Fibroblast of upper back skin (primary cell): ENCODE measurements at places on chromosomes 12 and 14.
A peak's percentile ranks its signal among the peaks of the same experiment; 100 is the strongest.

- peak; percentile 17 for DNase-seq
Observed at GRCh38 chr12:85951823-85952222, 77.7 kb downstream of the NTS start.

- DNase-seq = peak; percentile 23
Observed at GRCh38 chr14:60616461-60616959, 32.8 kb downstream of the SIX1 start.

DNA sequence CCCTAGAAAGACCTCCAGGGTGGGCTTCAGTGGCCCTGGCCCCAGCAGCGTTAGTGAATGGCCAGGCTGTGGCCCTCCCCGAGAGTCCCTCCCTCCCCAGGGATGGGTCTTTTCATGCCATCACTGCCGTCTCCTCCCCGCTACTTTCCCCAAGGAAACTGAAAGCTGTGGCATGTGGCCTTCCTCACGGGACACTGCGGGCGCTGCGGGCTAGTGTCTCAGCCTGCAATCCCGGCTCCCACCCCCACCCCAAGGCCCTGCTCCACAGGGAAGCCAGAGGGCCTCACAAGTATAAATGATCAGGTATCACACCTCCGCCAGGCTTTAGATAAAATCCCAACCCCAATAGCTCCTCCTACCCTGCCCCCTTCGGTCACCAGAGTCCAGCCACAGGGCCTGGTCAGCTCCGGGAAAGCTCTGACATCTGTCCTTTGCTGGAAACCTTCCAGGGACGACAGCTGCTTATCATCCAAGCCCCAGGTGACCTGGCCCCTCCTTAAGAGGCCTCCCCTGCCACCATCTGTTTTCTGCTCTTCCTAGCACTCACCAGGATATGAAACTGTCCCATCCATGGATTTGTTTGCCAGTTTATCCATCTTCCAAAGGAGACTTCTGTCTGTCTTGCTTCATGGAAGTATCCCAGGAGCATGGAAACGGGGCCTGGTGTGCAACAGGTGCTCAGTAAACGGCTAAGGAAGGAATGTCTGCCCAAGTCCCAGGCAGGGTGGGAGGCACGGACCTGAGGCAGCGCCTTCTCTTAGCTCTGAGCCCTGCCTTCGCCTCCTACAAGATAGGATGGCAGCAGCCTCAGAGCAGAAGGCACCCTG, 31.6 kb downstream of the CCDC85C start:
- no peak for DNase-seq

GRCh38 chr14:103103461-103104388, 9.2 kb downstream of the EXOC3L4 start:
- no peak for DNase-seq

- DNase-seq = no peak
Observed at GRCh38 chr12:114186241-114187002, 219.5 kb downstream of the TBX5 start.

GRCh38 chr12:58930770-58931324, 10.5 kb upstream of the LRIG3 start:
- DNase-seq = no peak

- DNase-seq = no peak
Observed at GRCh38 chr14:98926146-98926545, 345.9 kb downstream of the BCL11B start.

GRCh38 chr12:76898442-76898841, 19.6 kb upstream of the CSRP2 start:
- no peak for DNase-seq

DNA sequence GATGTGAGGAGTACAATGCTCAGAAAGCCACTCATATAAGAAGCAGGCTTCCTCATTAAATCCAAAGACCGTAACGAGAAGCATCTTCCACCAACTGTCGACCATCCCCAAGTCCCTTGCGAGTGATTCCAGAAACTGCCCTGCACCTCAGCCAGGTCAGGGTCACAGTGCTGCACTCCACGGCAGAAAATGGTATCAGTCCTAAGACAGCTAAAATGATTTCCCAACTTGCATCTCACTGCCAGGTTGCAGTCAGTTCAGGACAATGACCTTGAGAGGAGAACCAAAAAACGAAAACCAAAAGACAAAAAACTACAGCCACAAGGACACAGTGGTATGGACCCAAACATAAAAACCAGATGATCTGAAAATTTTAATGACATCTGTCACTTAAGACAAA, 20.6 kb downstream of the SBNO1 start:
- no peak for DNase-seq

DNA sequence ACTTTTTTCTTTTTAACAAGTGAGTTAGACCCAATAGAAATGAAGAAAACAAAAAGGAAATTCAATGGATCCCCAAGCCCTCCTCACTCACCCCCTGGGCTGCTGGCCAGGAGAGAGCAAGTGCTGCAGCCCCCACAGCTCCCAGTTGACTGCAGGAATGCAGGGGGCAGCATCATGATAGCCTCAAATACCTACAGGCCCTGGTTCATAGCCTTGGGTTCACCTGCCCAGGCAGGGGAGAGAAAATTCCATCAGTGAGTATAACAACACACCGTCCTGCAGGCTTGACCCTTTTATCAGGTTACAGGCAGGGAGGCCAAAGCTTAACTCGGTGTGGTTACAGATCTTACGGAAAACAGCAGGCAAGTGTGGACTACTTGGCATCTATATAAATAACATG, 76.3 kb downstream of the PHLDA1 start:
- DNase-seq = no peak

- no peak for DNase-seq
Observed at GRCh38 chr14:64544607-64545312, 4.2 kb downstream of the HSPA2 start.

DNA sequence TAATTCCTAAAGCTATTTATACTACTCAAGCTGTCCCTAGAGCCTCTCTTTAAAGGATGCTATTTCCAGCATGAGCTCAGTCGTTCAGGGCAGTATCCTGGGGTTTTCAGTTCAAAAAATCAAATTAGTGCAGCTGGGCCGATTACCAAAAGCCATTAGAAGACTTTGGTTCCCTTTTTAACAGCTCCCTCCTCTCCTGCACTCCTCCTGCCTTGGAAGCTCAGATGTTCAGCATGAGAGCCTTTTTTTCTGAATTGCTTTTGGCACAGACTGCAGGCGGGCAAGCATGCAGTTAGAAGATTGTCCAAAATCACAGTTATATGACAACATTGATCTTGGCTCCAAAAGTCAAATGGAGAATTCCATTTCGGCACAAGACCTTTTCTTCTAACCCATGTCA, 179.6 kb downstream of the SLC35F4 start:
- no peak for DNase-seq

DNA sequence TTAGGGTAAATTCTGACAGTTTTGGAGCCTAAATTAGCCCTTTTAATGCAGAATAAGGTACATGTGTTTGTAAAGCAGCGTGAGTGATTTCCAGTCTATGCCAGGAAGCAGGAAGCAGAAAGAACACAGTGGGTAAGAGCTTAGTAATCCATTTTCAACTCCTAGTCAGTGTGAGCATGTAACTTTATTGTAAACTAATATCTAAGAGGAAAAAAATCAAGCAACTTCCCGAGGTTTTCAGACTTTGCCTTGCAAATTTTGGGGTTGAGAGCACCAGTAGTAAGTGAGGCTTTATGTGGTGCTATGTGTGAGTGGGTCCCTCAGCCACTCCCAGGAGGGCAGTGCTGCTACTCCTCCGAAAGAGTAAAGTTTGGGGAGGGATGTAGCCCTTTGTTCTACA, 2.9 kb downstream of the CIPC start:
- DNase-seq = no peak

DNA sequence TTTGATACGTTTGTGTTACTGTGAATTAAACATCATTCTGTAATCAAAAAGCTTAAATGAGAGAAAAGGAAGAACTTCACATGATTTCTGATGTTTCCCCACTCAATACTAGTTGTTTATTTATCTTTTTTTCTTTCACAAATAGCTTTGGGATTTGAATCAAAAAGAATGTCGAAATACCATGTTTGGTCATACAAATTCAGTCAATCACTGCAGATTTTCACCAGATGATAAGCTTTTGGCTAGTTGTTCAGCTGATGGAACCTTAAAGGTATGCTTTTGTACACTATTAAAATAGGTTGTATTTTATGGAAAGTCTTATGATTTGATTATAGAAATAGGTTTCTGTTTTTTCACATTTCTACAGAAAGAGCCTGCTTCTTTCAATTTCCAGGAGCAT, 41.5 kb downstream of the APAF1 start:
- no peak for DNase-seq

DNA sequence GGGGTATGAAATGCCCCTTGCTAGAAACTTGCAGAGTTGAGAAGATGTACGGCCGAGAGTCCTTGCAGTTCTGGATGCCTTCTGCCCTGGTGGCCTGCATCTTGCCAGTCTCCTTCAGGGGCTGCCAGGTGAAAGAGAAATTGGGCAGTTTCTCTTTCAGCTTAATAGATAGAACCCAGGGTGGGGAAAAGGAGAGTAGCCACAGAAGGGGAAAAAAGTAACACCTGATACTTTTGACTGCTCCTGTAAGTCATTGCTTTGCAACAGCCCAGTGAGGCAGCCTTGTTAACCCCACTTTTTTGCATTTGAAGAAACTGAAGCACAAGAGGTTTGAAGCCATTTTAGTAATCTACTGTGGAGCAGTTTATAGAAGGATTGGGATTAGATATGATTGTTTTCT, 27.6 kb downstream of the TDP1 start:
- no peak for DNase-seq

GRCh38 chr12:104746467-104747088, 211.5 kb downstream of the SLC41A2 start:
- DNase-seq = no peak

GRCh38 chr12:100141666-100141997, 1.0 kb downstream of the BLTP3B start:
- DNase-seq = peak; percentile 84

GRCh38 chr14:43369710-43370564, 1137.1 kb downstream of the FSCB start:
- DNase-seq = no peak

GRCh38 chr12:76449016-76449415, 100.8 kb upstream of the BBS10 start:
- DNase-seq = no peak

DNA sequence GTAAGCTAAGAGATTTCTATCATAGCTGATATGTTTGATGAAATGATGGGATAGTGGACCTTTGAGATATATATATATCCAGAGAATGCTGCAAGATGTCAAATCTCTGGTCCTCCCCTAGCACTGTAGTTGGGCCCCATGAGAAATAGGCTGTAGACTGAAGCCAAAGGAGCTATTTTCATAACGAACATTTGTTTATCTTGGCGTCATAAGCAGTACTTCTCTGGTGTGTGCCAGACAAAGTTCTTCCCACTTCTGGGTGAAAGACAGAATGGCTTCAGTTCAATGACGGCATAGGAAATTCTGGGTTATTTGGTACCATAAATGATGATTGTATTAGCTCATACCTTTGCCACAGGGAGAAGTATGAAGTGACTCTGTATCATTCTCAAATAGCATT, 534.3 kb downstream of the SOX5 start:
- DNase-seq = no peak

- DNase-seq = no peak
Observed at GRCh38 chr12:24772813-24773212, 176.1 kb downstream of the BCAT1 start.

GRCh38 chr14:93764211-93764659, 24.1 kb downstream of the PRIMA1 start:
- peak; percentile 9 for DNase-seq

- DNase-seq = no peak
Observed at GRCh38 chr12:131909081-131909751, 14.8 kb downstream of the ULK1 start.

DNA sequence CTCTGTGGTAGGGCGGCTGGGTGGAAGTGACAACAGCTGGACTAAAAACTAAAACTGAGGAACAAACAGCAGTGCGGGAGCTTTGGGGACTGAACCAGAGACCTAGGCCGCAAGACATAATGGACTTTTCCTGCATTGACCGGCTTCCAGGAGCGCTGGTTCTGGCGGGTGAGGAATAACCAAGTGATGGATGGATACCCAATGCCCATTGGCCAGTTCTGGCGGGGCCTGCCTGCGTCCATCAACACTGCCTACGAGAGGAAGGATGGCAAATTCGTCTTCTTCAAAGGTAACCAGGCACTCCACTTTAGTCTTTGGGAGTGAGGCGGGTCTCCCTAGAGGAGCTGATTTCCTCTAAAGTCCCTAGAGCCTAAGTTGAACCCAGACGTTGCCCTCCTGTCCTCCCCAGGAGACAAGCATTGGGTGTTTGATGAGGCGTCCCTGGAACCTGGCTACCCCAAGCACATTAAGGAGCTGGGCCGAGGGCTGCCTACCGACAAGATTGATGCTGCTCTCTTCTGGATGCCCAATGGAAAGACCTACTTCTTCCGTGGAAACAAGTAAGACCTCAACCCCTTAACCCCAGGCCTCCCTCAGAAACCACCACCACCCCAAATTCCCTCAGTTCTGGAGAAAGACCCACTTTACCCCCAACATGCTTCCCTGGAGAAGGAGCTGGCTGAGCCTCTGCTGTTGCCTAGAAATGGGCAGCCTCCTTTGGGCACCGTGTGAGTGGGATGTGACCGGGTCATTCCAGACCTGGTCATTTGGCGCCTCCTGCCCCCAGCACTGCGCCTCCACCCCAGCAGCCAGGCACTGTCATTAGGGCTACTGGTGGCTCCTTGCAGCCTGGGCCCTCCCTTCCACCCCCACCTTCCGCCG, 8.1 kb downstream of the MMP14 start:
- no peak for DNase-seq

- no peak for DNase-seq
Observed at GRCh38 chr12:27345376-27345775, 12.7 kb downstream of the BMAL2 start.

- DNase-seq = no peak
Observed at GRCh38 chr12:110742096-110742717, 484 bp downstream of the PPP1CC start.
